ENCODE measurements at places on chromosomes 5 and 9.

DNA sequence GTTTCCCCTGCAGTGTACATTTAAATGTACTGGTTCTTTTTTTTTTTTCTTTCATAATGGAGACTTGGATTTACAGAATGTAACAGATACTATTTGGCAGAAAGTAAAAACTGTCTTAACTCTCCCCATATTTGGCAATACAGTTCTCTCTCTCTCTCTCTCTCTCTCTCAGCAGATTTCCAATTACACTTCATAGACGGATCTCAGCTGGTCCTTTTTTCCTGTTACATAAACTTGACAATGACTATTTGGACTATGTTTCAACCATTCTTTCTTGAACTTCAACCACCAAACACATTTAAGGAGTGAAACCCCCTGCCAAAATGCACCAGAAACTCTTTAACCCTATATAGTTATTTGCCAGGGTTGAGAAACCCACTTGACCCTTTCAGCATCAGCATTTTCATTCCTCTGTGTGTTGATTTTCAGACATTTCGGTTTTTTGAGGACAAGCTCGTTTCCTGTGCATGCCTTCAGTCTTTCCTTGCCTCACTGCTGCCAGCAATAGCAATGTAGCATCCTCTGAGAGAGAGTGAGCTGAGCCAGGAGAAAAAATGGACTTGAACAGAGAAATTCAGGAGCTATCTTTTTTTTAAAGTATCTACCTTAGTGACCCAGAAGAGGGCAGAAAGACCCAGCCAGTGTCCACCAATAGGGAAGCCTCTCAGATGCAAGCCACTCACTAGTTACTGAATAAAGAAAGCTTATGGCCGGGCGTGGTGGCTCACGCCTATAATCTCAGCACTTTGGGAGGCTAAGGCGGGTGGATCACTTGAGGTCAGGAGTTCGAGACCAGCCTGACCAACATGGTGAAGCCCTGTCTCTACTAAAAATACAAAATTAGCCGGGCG, 26.0 kb upstream of the GNA14 start:
- no peak for DNase-seq

DNA sequence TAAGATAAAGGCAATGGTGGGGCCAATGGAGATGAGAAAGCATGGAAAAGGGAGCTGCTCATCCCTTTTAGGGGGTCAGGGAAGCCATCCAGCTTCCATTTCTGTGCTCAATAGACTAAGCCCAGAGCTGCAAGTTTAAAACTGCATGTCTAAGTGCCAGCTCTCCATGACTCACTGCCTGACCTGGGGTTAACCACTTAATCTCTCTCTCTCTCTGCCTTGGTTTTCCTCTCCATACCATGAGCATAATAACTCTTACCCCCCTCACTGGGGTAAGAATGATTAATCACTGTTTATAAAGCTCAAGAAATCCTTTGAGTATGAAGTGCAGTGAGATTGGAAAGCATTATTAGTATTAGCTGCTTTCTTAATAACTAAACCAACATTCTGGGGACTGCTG, 1382.4 kb upstream of the WWC1 start:
- no peak for DNase-seq

DNA sequence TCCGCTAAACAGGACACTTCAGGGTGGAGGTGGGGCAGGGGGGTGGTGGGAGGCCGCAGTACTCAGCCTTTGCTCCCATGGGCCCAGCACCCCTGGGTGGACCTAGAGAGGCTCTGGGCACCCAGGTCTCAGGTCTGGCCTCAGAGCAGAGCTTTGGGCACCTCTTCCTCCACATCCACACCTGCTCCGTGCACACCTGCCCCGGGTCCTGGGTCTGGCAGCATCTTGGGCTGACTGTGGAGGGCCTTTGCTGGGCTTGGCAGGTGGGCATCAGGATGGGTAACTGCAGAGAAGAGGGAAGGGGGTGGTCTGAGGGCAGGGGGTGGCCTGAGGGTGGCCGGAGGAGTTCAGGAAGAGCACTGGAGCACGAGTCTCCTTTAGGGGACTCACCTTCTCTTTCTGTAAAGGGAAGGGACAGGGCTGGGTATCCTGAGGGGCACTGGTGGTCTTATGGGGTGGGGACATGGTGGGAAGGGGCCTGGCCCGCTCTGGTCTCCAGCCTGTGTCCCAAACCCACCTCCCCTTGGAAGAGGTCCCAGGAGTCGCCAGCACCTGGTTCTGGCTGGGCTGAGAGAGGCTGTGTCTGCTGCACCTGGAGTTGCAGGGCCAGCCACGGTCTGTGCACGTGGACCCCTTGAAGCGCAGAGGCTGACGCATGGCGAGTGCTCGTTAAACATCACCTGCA, 106.7 kb upstream of the IER5L start:
- DNase-seq, result no peak

GRCh38 chr5:106290841-106291240, 1379.9 kb downstream of the EFNA5 start:
- no peak for DNase-seq

DNA sequence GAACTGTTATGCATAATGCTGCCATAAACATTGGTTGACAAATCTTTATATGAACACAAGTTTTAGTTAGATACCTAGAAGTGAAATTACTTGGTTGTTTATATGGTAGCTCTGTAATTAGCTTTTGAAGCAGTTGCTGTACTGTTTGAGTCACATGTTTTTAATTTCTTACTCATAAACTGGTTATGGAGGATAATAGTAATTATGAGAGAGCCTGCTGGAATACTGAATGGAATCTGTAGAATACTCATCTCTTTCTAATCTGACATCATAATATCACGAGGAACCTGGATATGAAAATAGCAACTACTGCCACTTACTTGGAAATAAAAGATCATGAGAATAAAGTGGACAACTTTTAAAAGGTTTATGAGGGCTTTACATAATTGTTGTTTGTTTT, 509.2 kb downstream of the CETN3 start:
- no peak for DNase-seq

GRCh38 chr9:131773911-131774379, 34.1 kb upstream of the RAPGEF1 start:
- peak; percentile 70 for DNase-seq

- no peak for DNase-seq
Measured at GRCh38 chr5:98069876-98070512, 703.5 kb upstream of the RGMB start.
